IPS DF 19.7 (cell line): ENCODE measurements at places on chromosomes 16 and 17.

DNA sequence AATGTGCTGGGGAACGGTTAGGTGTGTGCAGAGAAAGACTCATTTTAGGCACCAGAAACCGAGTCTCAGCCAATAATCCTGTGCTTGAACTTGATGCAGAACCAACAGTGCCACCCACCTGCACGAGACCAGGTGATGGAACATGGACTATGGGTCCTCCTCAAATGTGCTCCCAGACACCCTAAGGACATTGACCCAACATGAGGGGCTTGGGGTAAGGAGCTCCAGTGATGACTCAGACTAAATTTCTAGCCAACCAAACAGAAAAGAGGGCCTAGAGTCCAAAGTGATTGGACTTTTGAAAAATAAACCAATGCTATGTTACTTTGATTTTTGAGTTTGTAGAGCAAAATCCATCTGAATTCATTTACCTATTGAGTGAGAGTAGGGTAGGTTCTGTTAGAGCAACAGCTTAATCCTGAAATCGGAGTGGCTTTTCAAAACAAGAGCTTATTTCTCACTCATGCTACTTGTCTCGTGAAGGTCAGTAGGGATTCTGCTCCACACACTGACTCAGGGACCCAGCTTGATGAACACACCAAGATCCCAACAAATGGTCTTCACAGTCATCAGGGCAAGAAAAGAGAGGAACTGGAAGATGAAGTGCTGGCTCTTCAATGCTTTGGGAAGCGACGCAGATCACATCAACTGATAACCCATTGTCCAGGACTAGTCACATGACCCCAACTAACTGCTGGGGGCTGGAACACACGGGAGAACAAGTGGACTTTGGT, 21.8 kb downstream of the FAM20A start:
- no peak for DNase-seq

DNA sequence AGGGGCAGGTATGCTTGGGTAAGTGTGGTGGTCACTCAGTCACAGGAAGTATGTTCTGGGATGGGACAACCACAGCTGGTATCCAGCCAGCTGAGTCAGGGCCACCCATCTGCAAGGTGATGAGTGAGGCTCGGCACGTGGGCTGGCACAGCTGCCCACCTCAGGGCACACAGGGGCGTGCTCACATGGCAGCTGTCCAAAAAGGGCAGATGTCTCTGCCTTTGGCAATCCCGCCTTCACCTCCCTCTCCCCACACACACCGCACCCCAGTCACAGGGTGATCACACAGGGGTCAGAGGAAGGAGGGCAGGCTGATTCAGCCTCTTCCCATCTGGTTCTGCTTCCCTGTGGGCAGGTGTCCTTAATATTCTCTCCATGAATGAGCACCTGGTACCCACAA, 85.9 kb upstream of the TOB1 start:
- DNase-seq = no peak

- no peak for DNase-seq
Observed at GRCh38 chr16:64629622-64630021, 492.2 kb downstream of the CDH11 start.

DNA sequence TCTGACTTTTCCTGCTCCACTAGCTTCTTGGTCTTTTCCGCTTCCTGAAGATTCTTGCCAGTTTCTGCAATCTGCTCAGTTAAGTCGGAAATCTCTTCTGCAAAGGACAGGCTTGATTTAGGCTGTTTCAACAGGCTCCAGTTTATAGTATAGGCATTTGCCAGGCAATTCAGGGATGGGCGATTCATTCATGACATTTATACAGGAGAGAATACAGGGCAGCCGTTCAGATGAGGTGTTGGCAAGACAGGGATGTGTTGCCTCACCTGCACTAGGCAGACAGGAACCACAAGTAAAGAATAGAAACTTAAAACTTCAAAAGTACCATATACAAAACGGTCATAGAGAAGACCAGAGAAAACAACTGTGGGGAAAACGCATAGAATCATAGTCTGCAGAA, 61.7 kb downstream of the MYH13 start:
- DNase-seq = no peak

DNA sequence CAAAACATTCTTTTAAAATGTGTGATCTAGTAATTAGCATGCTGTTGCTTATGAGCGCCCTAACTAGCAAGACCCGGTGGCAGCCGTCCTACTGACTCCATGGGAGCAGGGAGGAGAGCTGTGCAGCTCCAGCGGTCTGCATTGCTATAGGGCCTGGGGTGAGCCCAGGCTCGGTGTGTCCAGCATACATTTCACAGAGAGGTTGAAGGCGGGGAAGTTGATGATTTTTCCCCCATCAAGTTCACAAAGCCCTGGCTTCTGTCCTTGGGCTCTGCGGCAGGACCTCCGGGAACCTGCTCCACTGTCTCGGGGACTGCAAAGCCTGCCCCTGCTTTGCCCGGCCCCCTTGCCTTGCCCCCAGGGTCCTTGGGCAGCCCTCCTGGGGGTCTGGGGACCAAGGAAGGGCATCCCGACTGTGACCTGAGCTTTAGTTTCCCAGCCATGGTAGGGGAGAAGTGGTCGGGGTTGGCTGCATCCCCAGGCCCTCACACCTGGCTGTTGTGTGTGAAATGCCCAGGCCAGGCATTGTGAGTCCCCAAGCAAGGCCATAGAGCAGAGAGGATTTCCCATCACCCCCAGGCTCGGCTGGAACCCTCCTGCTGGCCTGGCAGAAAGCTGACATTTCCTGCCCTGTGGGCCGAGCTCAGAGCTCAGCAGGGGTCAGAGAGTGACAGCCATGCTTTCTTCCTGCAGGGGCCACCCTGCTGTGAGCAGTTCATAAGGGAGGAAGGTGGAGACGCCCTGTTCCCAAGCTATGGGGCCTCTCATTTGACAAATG, 24.8 kb downstream of the KCNJ12 start:
- DNase-seq = no peak

DNA sequence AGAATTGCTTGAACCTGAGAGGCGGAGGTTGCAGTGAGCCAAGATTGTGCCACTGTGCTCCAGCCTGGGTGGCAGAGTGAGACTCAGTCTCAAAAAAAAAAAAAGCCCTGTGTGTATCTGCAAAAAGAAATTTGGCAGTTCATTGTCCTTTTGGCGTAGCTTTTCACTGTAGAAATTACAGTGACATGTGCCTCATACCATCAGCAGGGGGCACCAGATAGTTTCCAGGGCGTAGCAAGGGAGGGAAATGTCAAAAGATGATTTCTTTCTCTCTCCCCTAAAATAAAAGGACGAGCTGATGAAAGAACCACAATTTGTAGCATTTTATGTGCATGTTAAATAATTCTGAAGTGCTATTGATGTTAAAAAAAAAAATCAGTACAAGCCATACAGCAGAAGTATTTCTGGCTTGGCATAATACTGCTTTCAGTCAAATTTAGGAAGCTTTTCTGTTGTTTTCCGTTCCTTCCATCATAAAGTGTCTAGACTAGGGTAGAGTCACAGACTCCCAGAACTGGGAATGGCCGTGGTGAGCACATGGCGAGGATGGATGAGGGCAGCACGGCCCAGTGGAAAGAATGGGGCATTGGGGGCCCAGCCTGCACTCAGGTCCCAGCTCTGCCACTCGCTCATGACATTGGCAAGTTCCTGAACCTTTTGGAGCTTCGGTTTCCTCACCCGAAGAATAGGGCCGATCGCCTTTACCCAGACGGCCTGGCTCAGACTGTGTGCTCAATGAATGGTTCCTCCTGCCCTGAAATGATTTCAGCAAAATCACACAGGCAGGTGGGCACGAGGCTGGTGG, 59.8 kb upstream of the RPH3AL start:
- DNase-seq = no peak

DNA sequence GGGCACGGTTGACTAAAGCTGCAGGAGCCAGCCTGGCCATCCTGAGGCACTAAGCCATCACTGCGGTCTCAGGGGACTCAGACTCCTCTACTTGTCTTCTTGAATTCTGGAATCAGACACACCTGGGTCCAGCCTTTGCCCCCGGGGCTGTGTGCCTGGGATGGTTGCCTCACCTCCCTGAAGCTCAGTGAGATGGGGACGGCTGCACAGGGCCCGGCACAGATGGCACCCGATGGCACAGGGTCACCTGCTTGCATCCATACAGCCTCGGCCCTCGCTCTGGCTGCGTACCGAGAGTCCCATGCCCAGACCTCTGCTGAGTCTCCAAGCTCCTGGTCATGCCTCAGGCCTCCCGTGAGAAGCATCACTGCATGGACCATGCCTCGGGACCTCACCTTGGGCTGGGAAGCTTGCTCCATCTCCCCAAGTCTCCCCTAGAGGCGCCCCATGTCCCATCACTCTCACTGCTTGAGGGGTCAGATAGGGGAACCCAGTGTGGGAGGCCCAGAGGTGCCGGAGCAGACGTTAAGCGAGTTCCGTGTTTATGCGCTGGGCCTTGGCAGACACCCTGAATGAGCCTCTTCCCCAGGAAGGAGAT, 316.3 kb downstream of the SEC14L1 start:
- no peak for DNase-seq

GRCh38 chr16:62068747-62069146, 32.5 kb upstream of the CDH8 start:
- no peak for DNase-seq

DNA sequence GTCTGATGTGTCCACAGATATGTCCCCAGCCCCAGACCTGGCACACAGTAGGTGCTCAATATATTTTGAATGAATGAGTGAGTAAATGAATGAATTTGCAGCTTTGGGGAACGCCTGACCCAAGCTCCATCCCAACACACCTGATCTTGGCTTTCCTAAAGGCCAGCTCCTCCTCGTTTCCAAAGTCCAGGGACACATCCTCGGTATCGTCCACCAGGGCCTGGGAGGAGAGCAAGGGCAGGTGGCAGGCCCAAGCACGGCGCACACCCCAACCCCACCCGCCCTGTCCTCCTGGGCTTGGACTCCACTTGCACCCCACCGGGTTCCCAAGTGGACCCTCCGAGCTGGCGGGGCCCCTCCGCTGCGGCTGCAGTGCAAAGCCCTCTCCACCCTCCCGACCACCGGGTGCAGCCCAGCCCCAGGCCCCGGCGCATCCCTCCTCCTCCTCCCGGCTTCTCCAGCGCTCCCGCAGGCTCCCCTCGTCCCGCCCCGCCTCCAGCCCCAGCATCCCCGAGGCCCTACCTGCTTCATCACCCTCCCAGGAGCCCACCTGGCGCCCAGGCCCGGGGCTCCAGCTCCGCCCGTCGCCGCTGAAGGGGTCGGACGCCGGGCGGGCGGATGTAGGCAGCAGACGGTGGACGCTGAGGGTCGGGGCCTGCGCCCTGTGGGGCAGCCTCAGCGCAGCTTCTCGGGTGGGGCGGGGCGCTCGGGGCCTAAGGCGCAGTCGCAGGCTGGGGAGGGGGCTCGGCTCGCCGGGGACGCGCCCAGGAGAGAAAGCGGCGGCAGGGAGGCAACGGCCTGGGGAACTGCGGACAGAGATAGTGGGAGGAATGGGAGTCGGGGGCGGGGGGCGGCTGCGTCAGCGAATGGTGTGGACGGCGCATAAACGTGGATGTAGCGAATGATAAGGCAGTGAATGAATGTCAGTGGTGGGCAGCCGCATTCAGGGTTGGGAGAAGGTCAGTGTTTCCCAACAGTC, at the start of gene TVP23A:
TSS of gene TVP23A (minus strand) at position 832 of the 979 bp plus-strand sequence. CDS start at position 531, 301 bp downstream.
- DNase-seq = no peak

DNA sequence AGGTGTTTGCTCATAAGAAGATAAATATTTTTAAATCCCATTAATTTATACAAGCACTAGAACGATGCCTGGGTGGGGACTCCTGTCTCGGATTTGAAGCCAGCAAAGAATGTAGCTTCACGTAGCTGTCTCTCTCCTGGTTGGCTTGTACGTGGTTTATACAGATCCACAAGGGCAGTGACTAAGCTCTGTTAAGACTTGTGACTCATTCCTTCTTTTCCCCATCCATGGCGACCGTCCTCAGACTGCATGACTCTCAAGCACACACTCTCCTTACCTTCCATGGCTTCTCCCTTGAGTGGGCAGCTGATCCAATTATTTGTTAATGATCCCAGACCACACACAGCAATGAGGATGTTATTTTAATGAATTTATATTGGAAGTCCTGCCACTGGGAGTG, 679.7 kb upstream of the SOX9 start:
- no peak for DNase-seq

DNA sequence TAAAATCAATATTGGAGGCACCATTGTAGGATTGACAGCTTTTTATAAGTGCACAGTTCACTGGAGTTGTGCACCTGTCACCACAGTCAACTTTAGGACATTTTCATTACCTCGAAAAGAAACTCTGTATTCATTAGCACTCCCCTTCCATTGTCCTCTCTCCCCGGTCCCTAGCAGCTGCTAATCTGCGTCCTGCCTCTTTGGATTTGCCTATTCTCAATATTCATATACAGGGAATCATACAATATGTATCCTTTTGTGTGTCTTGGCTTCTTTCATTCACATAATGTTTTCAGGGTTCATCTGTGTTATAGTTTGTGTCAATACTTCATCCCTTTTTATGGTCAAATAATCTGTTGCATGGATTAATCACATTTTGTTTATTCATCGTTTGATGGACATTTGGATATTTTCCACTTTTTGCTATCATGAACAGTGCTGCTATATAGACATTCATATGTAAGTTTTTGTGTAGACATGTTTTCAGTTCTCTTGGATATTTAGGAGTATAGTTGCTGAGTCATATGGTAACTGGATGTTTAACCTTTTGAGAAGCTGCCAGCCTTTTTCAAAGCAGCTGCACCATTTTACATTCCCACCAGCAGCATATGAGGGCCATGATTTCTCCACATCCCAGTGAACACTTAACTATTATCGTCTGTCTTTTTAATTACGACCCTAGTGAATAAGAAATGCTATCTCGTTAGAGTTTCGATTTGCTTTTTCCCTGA, 9.8 kb downstream of the DNAJA3 start:
- no peak for DNase-seq

GRCh38 chr16:87895641-87896141, 26.4 kb upstream of the SLC7A5 start:
- DNase-seq = no peak

DNA sequence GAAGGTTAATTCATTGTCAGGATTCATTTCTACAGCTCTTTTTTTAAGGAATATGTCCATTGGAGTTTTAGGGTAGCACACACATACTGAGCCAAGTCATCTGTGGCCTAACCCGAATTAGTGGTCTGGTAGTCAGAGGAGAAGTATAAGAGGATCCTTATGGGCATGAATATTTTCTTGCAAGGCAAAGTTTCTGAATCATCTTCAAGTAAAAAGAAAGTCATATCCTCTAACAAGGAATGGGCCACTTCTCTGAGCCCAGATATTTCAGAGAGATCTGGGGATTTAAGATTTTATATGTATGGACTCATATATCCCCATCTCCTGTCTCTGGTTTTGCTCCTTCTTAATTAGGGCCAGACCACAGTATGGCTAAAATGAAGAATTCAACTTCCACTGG, 99.2 kb upstream of the CDH8 start:
- no peak for DNase-seq

DNA sequence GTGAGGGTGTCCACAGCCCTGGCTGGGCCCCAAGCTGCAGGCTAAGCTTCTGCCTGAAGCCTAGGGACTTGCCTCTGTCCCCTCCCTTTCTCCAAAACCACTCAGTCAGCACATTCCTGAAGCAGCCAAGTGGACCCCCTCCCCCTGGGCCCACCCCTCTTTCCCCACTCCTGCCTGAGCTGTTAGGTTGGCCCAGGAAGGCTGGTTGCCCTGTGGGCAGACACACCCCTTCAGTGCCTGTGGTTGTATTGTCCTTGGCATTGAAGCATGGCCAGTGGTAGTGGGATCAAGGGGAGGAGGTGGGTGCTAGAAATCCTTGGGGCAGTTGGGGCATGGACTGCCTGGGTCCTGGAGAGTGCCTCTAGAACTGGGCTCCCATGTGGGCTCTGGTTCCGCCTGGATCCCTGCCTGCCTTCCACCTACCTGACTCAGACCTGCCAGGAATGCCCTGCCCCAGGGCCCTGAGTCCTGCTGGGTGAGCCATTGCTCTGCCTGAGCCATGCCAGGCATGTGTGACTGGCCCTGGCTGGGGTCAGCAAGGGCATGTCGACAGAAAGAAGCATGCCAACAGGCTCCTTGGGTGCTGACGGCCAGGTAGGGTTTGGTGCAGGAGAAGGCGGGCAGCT, 2.1 kb downstream of the TRAF4 start:
- no peak for DNase-seq
